Common myeloid progenitor, CD34-positive (primary cell): ENCODE measurements at places on chromosomes 4 and X.
A peak's percentile ranks its signal among the peaks of the same experiment; 100 is the strongest.

GRCh38 chr4:101706535-101707057, 83.9 kb upstream of the BANK1 start:
- DNase-seq: no peak

DNA sequence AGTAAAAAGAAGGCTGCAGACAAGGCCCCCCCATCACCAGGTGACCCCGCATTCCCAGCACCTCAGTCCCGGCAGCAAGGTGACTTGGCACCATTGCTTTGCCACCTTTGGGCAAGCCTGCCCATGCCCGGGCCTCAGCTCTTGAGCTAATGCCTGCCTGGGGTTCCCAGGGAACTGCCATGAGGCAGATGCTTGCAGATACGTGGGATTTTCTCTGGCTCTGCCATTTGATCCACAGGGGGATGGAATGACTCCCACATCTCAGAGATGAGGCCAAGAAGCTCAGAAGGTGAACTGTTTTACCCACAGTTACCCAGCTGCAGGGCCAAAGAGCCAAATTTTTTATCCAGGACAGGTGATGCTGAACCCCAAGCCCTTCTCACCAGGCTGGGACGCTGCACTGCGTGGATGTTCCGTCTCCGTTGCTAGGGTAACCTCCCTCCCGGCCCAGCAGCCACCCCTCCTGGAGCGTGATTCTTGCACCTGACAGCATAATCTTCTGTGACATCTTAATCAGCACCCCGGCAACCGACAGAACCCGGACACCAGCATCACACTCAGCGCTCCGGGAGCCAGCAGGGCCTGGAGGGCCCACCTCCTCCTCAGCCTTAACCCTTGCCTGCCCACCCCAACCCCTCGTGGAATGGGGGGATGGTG, 15.7 kb upstream of the MSX1 start:
- no peak for DNase-seq

DNA sequence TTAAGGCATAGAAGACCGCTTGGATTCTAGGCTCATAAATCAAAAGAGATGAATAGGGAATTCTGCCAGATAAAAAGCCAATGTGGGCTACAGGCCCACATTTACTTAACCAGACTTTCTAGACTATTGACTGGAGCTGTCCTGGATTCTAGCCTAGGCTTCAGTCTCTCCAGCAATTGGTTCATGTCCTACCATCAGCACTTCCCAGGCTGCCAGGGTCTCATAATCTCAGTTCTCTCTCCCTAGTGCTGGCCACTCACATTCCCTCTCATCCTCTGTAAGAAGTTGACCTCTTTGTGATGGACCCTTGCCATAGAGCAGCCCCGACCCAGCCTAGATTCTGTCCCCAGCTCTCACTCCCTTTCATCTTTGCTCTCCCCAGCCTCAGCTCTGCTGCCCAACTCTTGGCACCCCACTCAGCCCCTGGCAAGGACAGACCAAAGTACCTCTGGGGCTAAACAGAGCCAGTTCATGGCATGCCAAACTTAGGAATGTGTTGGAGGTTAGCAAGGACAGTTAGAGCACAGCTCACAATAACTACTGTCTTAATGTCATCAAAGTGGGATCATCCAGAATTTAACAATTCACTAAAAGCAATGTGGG, 396.2 kb downstream of the INPP4B start:
- no peak for DNase-seq

- DNase-seq: no peak
Observed at GRCh38 chr4:170652571-170652970, 562.8 kb upstream of the AADAT start.

DNA sequence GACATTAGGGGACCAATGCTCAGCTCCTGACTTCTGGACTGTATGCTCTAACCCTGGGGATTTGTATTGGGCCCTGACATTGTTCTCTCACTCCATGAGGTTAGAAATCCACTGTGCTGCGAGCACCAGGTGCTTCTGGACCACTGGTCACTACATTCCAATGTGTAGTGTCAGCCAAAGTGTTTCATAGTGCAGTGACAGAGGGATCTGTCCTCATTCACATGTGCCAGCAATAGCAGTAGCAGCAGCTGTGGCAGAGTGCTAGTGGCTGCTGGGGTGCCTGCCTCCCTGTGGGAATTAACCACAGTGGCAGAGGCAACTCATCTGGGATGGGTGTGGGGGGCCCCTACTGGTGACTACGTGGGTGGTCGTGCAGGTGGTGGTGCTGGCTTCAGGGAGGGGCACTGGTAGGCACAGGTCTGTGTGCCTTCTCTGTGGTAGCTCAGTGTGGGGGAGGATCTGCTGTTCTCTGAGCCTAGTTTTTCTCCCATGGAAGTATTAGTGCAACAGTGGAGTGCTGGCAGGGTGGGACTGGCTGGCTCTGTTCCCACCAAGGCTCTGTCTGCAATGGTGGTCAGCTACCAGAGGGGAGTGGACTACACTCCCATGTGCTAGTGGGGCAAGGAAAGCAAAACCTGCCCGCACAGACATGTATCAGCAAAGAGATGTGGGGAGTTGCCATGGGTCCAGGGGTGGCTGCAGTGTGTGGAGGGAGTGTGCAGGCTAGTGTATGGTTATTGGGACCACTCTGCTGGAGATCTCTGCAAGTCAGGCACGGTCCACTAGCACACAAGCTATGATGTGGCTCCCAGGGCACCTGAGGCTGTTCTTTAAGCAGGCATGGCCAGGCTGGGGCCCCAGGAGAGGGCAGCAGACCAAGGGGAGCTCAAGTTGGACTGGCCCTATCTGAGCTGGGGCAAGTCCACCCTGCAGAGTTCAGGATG, 78.5 kb downstream of the SCLT1 start:
- DNase-seq: no peak

DNA sequence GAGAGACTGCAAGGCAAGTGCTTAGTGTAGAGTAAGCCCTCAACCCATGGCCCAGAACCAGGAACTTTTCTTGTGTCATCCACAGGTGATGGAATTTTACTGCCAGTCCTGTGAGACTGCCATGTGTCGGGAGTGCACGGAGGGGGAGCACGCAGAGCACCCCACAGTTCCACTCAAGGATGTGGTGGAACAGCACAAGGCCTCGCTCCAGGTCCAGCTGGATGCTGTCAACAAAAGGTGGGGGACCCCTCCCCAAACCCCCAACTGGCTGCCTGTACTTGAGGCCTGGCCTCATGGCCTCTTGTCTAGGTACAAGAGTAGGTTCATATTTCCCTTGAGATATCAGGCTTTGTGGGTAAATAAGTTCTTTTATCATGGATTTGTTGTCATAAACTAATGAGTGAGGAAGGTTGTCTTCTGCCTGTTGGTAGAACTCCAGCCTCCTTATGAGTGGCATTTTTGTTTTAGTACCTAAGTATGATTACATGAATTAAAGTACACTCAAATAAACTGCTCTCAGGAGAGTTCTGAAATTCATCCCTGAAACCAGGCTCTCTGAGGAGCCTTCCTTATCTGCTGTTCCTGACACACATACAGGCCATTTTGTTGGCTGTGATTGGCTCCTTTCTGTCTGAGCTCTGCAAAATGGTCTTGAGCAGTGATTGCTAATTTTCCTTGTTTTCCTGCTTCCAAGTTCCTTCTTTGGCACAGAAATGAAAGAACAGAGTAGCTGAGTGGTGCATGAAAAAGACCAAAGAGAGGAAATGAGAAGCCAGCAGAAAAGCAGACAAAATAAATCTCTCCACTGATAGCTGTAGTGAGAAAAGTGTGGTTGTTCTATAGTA, 51.4 kb upstream of the MND1 start:
- no peak for DNase-seq

DNA sequence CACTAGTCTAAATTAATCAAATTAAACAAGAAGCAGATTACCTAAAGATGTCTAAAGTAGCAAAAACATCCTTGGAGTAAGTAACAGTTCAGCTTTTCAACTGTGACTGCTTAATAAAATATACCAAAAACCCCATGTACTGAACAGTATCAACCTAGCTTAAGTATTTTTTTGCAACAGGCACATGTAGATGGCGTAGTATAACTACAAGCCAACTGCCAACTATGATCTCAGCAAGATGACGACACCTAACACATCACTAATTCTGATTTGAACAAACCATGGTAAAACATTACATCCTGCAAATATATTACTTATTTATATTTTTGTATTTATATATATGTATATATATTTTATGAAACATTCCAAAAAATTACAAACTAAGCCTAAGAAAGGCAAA, 24.5 kb downstream of the DHX15 start:
- peak; percentile 51 for DNase-seq

DNA sequence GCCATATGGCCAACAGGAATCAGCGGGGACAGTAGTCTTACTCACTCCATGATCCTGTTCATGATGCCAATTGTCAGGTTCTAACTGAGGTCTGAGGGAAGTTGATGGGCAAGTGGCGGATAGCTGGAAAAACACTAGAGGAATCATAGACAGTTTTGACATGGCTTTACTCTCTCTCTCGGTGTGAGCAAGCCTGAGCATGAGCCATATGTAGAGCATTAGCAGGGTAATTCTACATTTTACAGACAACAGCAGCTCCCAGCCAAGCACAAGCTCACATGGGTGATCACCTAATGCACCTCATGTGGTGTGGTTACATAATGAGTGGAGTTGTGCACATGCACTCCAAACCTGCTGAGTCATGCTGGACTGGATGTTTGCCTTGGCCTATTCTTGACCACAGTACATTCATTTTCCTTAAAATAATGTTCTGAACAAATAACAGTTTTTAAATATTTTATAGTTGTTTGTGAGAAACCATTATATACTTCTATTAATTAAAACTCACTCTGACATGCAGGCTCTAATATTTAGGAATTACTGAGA, 429.2 kb downstream of the GPAT3 start:
- peak; percentile 4 for DNase-seq

DNA sequence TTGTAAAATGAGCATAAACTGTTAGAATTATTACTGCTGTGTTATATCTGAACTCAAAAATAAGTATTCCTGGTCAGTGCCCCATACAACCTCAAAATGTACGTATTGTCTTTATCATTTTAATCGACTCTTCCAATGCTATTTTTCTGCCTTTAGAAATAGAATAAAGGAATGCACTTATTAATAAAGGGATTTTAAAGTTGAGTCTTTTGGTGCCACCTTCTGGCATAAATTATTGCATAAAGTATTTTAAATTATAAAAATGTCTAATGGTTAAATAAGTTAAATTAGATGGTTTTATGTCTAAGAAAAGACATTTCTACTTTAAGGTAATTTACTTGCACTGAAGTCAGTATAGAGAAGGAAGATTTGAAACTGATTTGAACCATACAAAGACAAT, 424.0 kb upstream of the NDST4 start:
- DNase-seq: peak; percentile 57

- DNase-seq: no peak
Observed at GRCh38 chr4:93740890-93741289, 87.7 kb upstream of the ATOH1 start.

DNA sequence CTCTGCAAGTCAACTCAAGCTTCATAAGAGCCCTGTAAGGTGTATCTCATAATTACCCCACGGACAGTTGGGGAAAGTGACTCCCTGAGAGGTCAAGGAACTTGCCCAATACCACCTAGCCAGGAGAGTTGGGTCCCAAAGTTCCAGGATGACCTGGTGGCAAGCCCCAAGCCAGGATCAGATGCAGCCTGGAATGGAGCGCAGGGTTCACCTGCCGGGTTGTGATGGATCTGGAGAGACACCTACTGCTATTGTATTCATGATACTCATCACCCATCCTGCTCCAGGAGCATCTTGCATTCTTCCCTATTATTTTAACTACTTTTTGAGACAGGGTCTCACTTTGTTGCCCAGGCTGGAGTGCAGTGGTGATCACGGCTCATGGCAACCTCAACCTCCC, 36.1 kb downstream of the ZBTB49 start:
- no peak for DNase-seq

GRCh38 chr4:161714022-161714751, 449.6 kb downstream of the FSTL5 start:
- no peak for DNase-seq

- DNase-seq: peak; percentile 32
Observed at GRCh38 chrX:67692246-67692645, 148.4 kb downstream of the AR start.

DNA sequence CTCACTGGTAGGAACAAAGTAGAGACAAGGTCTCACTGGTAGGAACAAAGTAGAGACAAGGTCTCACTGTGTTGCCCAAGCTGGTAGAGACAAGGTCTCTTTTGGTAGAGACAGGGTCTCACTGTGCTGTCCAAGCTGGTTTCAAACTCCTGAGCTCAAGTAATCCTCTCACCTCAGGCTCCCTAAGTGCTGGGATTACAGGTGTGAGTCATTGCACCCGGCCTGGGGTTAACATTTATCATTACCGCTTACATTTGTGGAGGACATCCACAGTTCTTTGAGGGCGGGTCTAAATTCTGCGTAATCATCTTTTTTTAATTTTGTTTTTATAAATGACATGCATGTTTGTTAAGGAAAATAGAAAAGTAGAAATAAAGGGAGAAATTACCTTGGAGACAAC, 12.0 kb downstream of the RAB33B start:
- no peak for DNase-seq

DNA sequence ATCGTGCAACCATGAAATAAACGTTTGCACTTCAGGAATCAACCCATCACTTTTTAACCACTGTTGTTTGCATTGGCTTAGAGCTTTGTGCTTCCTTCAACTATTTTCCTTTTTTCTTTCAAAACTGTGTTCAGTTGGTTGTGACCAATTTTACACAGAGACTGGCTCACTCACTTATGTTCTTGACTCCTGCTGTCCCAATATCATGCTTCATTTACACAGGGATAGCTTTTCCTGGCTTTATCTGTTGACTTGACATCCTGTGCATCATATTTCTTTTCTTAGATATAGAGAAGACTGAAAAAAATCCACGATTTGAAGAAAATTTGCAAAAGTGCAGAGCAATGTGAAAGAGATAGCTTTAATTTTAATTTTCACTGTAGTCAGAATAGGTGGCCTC, 38.8 kb downstream of the REPS2 start:
- no peak for DNase-seq

DNA sequence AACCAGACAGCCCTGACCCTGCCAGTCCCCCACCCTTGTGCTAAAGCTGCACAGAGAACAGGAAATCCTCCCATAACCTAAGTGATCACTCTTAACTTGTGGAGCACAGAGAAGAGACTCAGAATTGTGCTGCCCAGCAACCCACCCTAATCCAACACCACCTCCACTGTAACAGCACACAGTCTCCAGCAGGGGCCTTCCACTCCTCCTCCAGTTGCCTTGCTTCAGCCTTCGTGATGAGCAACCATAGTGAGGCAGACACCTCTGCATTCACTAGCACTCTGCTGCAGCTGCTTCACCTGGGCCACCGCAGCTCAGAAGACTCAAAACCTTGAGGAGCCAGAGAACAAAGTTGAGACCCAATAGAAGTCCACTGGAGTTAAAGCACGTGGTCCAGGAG, 7.9 kb upstream of the UGT2B4 start:
- no peak for DNase-seq
